ENCODE measurements at places on chromosomes 16 and 17.

- no peak for DNase-seq
Observed at GRCh38 chr17:13518261-13519000, 83.3 kb downstream of the HS3ST3A1 start.

DNA sequence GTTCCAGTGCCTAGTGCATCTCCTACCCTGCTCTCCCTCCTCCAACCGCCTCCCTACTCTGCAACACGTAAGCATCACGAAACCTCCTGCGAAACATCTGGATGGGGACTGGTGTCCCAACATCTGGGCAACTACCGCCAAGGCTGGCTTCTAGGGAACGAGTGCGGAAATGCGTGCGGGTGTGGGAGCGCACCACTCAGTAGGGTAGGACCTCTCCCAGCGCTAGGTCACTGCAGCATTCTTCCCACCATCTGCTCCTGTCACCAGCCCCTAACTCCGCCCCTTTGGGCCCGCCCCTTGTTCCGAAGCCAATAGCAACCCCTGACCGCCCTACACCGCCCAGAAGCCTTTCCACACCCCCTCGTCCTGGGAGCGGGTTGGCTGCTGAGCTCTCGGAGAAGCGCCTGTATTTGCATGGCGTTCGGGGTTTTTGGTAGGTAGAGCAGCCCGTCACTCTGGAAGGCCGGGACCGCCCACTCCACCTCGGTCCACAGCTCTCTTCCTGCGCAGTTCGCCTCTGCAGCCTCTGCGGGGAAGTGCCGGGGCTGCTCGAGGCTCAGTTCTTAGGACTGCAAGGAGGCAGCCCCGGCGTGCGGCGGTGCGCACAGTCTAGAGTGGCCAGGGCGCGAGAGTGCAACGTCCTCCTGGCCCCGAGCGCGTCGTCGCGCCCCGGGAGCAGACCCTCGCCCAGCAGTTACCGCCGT, at the start of gene HS3ST3B1:
Gene HS3ST3B1, plus strand, starts transcription at position 507 of the 704 bp plus-strand sequence. CDS start 438 bp downstream, outside the sequence.
- peak; percentile 91 for DNase-seq

GRCh38 chr17:49369760-49370159, 7.7 kb upstream of the ZNF652 start:
- no peak for DNase-seq

GRCh38 chr16:67833030-67833414, 9.1 kb upstream of the THAP11 start:
- no peak for DNase-seq

GRCh38 chr16:48422537-48422936, 37.3 kb upstream of the SIAH1 start:
- no peak for DNase-seq

DNA sequence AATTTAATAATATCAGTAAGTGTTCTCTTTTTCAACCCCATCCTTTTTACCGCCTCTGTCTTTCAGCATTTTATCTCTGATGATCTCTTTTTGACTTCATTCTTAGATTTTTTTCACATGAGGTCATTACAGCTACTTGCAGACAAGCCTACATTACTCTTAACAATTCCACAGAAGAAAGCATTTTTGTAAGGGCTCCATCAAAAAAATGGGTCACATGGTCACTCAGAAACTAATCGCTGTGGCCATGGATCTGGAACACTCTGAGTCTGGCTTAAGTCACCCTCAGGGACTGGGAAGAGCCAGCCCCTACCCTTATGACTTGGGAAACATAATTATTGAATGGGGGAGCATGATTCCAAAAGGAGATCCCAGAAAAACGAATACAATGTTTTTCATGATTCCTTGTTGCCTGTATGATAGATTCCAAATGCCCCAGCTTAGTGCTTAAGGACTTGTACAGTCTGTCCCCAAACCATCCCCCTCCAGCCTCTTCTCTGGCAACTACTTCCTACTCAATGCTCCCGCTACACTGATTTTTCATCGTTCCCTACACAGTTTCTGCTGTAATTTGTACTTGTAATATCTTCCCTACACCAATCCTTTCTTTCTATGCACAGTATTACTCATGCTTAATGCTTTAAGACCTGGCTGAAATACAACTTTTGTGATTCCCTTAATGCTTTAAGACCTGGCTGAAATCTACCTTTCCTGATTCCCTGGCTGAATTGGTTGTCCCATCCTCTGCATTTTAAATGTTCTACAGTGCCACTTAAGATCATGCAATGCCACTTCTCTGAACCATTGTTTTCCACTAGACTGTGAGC, 457.8 kb downstream of the HS3ST4 start:
- DNase-seq: no peak

GRCh38 chr17:5619088-5619740, 34.9 kb upstream of the NLRP1 start:
- DNase-seq: no peak

DNA sequence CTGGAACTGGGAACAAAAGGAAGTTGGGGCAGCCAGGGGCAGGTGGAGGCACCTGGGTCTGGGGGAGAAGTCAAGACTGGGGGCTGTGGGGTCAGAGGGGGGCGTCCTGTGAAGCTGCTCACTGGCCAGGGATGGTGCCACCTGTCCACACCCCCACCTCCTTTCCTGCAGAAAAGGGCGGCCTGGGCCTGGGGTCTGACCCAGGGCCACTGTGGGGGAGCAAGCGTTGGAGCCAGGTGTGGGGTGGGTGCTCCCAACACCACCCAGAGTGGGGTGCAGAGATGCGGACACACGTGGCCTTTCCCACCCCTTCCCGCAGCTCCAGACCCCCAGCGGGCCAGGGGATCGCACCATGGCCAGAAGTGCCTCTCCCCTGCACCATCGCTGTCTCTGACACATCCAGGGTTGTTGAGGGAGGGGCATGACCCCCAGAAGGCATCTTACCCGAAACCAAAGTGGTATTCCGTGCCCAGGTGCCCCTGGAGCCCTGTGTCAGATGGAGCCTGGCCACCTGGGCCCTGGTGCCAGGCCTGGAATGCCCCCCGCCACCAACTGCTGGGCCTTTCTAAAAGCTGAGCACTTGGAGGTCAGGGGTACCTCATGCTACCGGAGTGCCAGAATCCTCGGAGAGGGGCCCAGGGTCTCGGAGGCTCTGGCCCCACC, 2.6 kb upstream of the SLC16A3 start:
- DNase-seq: no peak

DNA sequence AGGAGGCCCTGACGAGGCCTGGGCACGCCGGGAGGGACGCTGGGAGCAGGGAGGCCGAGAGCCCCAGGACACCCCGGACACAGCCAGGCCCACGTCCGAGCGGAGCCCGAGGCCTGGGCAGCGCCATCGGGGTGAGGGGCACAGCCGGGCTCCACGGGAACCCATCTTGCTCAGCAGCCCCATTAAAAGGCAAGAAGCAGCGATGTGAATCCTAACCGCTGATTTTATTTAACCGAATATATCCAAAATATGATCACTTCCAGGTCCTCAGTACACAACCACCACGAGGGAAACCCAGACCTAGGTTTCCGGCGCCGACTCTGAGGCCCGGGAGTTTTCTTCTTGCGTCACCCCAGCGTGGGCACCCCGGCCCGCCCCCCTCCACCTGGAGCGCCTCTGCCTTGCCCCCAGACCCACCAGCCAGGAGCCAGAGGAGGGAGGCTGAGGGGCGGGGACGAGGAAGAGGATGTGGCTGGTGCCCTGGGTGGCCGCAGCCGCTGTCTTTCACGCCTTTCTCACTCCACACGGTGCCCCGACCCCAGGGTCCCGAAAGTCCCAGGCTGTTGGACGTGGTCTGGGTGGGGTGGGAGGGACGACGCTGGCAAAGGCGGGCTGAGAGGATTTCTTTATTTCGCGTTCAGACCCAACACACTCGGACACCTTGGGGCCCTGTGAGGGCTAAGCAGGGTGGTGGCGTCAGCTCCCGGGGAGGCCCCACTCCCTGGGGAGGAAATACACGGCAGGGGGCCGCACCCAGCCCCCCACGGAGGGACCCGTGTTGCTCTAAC, 568 bp upstream of the CCDC154 start:
- DNase-seq: no peak

DNA sequence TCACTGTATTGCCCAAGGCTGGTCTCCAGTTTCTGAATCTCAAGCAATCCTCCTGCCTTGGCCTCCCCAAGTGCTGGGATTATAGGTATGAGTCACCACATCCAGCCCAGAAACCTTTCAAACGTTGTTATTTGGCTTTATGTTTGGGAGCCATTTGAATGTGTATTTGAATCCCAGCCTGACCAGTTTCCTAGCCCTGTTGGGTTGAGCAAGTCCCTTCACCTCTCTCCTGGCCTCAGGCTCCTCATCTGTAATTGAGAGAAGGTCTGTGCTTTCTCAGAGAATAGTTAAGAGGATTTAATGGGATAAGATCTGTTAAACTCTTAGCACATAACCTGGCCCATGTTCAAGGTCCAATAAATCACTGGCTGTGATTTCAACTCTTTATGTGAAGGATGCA, 385.8 kb upstream of the RBFOX1 start:
- no peak for DNase-seq

GRCh38 chr16:85454171-85454872, 158.8 kb upstream of the GSE1 start:
- no peak for DNase-seq

- no peak for DNase-seq
Observed at GRCh38 chr17:19647697-19648474, 665 bp upstream of the ALDH3A2 start.

DNA sequence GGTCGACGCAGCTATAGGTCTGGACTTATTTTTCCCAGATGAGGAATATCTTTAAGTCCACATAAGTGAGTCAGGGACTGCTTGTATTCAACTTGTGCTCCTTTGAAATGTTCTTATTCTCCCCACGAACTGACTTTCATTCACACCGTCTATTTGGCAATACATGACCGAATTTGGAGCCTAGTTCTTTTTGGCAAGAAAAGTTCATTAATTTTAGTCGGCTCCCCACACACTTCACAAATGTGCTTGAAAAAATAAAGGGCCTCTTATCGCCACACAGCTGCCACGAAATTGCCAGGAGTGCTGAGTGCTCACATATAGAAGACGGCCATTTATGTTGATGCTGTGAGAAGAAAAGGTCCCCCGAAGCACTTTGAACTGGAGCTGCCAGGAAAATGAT, 152.6 kb downstream of the PRKCA start:
- DNase-seq: no peak

DNA sequence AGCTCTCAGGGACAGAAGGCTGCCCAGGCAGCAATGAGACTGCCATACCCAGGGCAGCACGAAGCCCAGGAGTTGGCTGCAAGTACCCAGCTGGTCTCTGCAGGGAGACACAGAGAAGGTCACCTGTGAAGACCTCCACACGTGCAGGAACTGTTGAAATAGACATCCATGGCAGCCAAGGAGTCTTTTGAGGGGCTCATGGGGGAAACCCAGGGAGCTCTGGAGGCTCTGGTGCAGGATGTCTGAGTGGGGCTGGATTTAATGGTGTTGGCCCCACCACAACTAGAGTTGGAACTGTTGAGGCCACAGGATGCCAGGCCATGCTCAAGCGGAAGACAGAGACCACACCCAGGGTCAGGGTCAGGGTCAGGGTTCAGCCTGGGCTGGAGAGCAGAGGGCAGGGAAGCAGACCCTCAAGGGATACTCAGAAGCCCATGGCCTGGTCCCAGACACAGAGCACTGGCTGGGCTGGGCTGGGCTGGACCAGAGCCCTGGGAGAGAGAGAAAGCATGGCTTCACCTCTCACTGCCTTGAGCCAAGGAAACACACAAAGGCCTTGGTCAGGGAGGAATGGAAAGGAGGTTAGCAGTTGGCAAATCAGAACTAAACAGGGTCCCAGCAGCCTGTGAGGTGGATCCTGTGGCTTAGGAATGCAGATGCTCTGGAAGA, 21.4 kb downstream of the PITPNM3 start:
- DNase-seq: no peak

DNA sequence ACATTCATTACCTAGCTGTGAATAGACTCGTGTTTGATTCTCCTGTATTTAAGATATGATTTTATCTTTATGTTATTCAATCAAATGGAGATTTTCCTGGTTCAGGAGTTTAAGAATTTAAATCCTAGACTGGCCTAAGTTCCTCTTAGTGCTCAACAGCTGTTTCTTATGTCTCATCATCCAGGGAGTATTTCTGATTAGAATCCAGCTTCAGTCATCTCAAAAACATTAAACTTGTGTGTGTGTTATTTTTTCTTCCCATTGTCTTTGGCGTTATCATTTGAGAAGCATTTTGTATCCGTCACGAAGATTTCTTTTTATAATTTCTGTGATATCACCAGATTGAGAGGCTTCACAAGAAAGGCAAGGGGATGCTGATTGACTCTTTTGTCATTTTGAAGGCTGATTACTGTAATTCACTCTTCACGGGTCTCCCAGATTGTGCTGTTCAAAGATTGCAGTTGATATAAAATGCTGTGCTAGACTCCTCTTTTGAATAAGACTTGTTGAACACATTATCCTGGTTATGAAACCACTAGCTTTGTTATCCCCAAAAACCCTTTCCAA, 204.8 kb downstream of the CDH8 start:
- DNase-seq: no peak

- peak; percentile 94 for DNase-seq
Observed at GRCh38 chr17:58658804-58659713, 32.8 kb downstream of the TEX14 start.

GRCh38 chr16:11152677-11153331, 103.2 kb downstream of the SOCS1 start:
- no peak for DNase-seq

DNA sequence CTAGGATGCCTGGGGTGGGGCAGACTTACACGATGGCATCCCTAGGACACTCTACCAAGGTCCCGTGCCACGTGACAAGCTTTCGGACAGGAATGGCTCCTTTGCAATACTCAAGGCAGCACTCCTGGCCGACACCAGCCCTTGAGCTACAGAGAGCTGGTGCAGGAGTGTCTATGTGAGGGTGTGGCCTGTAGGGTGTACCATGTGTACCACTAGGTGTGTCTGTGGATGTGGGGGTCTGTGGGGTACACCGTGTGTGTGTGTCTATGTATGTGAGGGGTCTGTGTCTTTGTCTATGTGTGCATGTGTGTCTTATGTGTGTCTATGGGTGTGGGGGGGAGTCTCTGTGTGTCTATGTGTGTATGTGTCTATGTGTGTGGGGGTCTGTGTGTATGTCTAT, 1.9 kb upstream of the TLE7 start:
- DNase-seq: no peak

DNA sequence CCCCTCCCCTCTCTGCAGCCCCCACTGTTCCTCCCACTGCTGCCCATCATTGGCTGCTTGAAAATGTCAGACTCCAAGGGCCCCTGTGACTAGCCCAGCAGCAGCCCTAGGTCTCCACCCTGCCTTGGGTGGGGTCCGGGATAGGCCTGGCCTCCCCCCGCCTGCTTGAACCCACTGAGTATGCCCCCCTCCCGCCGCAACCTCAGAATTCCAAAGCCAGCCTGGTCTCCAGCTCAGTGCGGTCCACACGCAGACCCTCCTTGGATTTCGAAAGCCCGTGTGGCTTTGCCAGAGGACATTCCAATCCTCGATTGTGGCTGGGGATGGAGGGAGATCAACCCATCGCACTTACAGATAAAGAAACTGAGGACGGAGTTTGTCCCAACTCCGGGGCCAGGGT, 6.4 kb downstream of the DPEP1 start:
- no peak for DNase-seq

DNA sequence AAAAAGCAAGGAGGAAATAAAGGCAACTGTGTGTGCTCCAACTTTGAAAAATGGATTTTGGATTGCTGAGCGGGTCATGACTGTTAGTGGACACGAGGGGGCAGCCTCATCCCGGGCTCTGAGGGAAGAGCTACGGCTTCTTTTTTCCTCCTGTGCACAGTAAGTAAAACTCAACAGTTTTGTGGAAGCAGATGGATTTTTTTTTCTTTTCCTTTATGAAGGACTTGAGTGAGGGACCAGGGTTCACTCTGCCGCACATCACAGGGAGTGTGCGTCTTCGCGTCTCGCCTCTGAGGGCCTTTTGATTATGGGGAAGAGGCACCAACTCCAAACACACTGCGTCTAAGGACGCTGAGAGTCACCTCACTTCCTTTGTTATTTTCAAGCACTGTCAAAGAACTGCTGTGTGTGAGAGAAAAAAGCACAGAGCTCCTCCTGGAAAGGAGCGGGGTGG, 80.3 kb upstream of the GOT2 start:
- no peak for DNase-seq

Data from GM12864 (cell line).